ENCODE measurements at places on chromosomes 3 and 15.

GRCh38 chr15:82647045-82647834 lies at the start of gene CPEB1:
Gene CPEB1 (minus strand): TSS chr15:82647363. CDS start chr15:82628459, 18,904 bp downstream.
- DNase-seq = peak; percentile 38

DNA sequence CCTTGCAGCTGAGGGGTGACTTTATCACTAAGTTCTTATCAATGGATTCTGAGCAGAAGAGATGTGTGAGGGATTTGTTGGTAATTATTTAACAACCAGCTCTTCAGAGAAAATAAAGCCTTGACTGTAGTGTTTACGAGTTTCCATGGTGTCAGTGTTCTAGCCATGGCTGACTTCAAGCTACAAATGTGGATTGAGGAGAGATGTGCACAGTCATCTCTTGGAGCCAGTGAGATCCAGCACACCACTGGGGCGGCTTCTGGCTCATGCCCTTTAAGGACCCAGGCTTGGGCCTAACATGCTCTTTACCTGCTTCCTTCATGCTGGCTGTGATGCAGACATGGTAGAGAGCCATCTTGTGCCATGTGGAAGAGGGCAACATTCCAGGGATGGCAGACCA lies 145.6 kb upstream of the MRPS22 start:
- no peak for DNase-seq

DNA sequence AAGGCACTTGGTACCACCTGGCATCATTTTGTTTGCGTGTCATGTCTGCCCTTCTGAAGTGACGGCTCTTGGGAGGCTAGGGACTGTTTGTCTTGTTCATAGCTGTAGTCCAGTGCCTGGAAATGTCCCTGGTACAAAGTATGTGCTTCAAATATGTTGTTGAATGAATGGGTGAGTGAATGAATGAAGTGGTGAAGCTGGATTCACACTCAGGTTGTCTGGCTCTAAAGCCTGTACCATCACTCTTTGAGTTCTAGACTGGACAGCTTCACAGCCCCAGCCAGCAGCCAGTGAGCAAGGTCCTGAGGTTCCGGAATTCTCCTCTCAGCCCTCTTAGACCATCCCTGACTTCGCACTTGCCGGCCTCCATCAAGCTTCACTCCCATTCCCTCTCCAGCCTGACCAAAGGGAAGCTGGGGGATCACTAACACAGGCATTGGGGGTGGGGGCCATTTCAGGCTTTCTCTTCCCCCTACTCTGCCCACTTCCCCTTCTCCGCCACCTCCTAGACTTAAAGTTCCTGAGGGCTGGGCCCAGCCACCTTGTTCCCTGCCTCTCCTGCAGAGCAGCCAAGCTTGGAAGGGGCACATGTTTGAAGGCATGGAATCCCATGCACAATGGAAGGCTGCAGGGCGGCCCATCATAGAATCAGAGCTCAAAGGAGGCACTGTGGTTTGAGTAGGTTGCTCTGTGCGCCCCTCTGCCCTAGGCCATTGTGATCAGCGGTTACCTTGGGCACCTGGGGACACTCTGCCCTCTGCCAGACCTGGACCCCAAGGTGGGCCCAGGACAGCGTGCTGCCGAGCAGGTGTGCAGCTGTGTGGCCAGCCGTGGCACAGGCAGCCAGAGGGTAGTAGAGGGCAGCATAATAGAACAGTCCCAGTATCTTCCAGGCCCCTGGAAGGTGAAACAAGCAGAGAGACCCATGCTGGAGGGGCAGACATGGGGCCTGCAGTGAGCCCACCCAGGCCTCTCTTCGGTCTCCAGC lies 7.7 kb downstream of the STRA6 start:
- no peak for DNase-seq

- DNase-seq = peak; percentile 48
Observed at GRCh38 chr15:36798794-36799193, 219.4 kb downstream of the CDIN1 start.

GRCh38 chr3:152474585-152474984 lies 205.9 kb downstream of the MBNL1 start:
- DNase-seq = peak; percentile 68

DNA sequence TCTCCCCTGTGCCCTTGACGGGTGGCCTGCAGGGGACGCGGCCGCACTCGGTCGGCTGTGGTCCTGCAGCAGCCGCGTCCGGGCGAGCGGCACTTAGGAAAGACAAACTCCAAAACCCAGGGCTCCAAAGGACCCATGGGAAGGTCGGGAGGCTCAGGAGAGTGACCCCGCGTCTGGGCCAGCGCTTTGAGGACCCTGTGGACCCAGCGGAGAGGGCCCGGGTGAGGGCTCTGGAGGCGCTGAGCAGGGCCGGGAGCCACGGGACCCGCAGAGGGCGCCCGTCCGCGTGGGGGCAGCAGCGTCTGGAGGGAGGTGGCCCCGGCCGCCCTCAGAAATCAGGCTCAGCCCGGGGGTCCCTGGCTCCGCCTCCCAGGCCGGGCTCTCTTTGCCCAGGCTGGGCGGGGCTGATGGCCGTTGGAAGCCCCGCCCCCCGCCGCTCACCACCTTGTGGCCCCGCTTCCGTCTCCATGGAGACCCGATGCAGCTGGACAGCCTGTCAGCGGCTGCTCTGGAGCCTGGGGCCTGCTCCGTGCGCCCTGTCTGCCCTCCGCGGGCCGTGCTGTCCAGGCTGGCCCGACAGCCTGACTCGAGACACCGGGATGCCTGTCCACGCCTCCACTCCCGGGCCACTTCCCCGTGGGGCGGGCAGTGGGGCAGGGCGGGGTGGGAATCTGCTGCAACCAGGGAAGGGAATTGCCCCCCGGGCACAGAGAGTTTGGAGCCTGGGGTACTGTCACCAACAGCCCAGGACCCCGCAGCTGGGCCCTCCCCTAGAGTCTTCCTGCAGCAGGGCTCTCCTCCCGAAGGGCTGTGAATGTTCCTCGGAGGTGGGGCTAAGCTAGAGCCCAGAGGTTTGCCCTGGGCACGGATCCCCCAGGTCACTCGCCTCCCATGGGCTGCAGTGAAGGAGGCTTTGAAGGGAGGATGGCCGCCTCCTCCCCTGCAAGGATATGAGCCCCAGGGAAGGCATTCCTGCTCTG lies 34.8 kb upstream of the RPL32 start:
- peak; percentile 26 for DNase-seq

GRCh38 chr3:76122007-76122406 lies 336.7 kb upstream of the ZNF717 start:
- DNase-seq = no peak

- no peak for DNase-seq
Observed at GRCh38 chr3:126340081-126340511, 17.1 kb downstream of the KLF15 start.

GRCh38 chr3:152283492-152284381 lies 15.0 kb downstream of the MBNL1 start:
- no peak for DNase-seq

- DNase-seq = peak; percentile 22
Observed at GRCh38 chr15:47473832-47474231, 243.5 kb upstream of the SEMA6D start.

DNA sequence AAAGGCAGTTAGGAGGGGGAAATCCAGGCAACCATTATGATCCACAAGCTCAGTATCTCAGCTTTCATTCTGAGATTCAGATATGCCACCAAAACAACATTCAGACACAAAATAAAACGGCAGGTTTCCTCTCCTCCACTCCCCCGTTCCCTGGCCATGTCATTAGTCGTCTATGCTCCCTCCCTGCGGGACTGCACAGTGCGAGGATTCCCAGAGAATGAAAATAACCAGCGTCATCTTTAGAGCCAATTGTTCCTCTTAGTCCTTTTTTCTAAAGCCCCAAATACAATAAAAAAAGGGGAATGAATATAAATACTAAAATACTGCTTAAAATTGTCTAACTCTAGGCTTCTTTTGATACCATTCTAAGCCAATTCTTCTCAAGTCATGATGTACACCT lies 7.8 kb upstream of the SLCO3A1 start:
- DNase-seq = no peak

GRCh38 chr3:133383175-133383574 lies 16.7 kb upstream of the BFSP2 start:
- DNase-seq = no peak

DNA sequence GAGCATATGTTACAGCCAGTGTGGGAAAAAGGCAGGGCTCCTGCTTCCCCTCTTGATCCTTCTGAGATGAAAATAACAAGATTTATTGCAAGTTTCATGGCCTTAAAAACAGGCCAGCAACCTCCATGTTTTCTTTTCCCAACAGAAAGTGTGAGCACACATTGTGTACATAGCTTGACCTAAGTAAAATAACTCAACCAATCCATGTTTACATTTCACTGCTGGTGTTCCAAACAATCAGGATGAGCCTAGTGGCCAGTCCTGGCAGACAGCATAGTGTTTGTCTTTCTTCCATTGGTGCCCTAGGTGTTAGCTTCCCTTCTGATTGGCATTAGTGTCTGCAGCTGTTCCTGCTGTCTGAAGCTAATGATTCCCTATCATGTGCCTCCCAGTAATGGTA lies 847.7 kb downstream of the EPHA3 start:
- DNase-seq = no peak

DNA sequence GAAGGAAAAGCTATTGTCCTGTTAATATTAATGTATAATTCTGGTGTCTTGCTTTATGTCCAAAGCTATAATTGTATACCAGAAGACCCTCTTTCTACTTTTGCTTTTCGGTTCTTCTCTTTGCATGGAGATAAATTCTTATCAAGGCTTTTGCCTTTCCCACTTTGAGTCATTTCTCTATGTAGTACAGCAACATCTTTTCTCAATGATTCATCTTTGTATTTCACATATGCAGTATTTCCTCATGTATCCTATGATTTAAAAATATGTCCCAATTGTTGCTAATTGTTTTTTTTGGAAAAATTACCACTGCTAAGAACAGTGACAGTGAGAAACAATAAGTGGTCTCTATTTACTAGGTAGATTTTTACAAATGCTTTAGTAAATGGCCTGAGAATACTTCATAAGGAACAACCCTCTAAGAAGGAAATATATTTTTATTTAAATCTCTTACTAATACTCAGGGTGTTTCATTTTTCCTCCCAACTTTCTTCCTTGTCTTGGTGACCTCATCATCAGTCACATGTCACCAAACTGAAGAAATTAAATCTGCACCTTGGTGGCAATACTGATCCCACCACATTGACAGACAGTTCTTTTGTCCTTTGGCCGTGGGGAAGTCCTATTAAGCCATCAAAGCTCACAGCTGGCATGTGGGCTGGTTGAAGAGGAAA lies 290.6 kb downstream of the SATB1 start:
- peak; percentile 68 for DNase-seq

- DNase-seq = peak; percentile 75
Observed at GRCh38 chr3:158659454-158660237, 12.8 kb downstream of the LXN start.

DNA sequence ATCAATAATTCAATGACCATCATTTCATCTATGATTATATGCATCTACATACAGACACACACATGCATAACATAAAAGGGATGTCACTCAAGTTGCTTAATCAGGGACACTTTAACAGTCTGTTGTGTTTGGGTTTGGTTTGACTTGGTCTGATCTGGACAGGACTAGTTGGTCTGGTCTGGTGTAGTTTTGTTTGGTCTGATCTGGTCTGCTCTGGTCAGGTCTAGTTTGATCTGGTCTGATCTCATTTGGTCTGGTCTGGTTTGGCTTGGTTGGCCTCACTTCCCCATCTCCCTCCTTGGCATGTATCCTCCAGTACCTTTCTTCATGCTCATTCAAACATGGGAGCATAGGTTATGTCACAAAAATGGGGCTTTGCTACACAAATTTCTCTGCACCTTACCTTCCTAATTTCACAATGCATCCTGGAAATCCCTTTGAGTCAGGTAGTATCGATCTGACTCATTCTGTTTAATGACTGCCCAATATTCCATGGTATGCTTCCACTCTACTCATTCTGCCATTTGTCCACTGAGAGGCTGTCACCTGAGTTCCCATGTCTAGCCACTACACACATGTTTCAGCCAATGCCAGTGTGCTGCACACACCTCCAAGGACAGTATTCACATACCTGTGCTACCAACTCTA lies 73.0 kb upstream of the TPM1 start:
- no peak for DNase-seq

DNA sequence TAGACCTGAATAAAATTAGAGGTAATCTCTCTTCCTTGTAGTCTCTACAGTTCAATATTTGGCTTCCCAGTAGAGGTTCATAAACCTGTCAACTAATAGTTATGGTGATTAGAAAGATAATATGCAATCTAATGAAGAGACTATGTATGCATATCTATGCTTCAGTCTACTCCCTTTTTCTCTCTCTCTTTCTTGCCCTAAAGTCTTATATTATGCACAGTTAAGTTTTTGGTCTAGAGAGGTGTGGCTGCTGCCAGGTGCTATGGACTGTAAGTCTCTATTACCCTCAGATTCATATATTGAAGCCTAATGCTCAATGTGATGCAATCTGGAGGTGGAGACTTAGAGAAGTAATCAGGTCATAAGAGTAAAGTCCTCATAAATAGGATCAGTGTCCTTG lies 413.7 kb downstream of the FGF12 start:
- no peak for DNase-seq

- no peak for DNase-seq
Observed at GRCh38 chr3:46553154-46553553, 12.9 kb downstream of the LRRC2 start.

GRCh38 chr15:35540021-35540420 lies 5.9 kb downstream of the DPH6 start:
- no peak for DNase-seq

DNA sequence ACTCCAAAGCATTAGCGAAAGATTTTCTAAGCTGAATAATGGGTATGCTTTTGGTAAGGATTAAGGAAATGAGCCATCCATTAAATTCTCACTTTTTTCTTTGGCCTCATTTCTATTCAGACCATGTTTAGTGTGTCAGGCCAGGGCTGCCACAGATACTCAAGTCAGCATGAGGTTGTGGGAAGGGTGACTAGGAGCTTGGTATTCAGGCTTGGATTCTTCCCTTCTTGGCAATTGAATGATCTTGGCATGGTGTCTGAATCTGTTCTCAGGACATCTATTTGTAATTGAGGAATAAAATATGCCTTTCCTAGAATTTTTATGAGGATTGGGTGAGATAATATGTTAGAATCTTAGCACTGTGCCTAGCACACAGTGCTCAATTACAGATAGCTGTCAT lies 11.2 kb downstream of the CCNB2 start:
- no peak for DNase-seq

DNA sequence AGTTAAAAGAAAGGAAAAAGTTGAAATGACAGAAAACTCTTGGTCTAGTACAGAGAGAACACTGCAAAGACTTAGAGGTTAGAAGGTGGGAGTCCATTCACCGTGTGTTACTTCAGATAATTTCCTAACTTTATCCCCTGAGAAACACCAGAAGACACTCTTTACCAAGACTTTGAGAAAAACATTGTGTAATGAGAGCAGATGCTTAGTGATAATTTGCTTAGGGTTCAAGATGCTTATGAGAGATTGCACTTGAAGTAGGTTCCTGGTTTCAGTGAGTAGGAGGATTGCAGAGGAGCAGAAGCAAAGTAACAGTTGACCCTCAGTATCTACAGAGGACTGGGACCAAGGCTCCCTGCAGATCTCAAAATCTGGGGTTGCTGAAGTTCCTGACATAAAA lies 594.1 kb downstream of the NR2F2 start:
- DNase-seq = no peak
